Skeletal muscle cell (primary cell): ENCODE measurements at places on chromosomes 1 and 21.

DNA sequence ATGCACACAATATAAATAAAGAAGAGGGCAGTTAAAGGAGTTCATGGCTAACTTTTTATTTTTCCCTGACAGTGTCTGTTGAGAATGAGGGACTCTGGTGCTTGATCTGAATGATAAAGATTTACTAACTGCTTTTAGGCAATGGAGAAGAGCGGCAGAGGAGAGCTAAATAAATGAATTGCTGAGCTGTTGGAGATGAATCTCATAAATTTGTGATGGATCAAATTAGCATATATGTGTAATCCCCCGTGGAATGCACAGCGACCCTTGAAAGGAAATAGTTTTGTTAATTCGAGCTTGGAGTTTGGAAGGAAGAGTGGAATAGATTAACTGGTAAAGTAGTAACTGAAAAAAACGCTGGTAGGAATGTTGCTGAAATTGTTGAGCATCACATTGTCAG, 40.2 kb downstream of the HMCN1 start:
- DNase-seq: no peak

DNA sequence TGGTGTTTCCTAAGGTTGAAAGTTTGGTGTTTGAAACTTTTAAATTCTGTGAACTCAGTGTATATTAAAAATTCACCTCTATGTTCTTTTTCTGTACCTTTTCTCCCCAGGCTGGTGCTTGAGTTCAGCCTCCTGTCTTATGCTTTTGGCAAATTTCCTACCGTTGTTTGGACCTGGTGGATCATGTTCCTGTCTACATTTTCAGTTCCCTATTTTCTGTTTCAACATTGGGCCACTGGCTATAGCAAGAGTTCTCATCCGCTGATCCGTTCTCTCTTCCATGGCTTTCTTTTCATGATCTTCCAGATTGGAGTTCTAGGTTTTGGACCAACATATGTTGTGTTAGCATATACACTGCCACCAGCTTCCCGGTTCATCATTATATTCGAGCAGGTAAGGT, 24.9 kb upstream of the AXDND1 start:
- no peak for DNase-seq

- DNase-seq: no peak
Observed at GRCh38 chr1:193891788-193892187, 705.4 kb upstream of the B3GALT2 start.

- no peak for DNase-seq
Observed at GRCh38 chr1:226061841-226062557, 517 bp upstream of the H3-3A start.
